ENCODE measurements at places on chromosomes 1 and 21.

GRCh38 chr1:46653405-46653958 is 14.7 kb downstream of the ATPAF1 start:
- peaks cover 2% of the 10 kb centered on the region for H3K4me1 ChIP-seq
- peaks cover 41% of the 10 kb centered on the region for H3K36me3 ChIP-seq
- DNase-seq: no peak
- no peaks in the 10 kb centered on the region for H3K27me3 ChIP-seq
- no peak overlapping the region for H3K27ac ChIP-seq
- no peak overlapping the region for H3K4me3 ChIP-seq

- H3K27me3 ChIP-seq: peaks cover 20% of the 10 kb centered on the region
- DNase-seq: no peak
- peaks cover 30% of the 10 kb centered on the region for H3K36me3 ChIP-seq
- H3K27ac ChIP-seq: no peak overlapping the region
These were observed 4.2 kb downstream of the MTMR11 start for GRCh38 chr1:149932474-149932873.

DNA sequence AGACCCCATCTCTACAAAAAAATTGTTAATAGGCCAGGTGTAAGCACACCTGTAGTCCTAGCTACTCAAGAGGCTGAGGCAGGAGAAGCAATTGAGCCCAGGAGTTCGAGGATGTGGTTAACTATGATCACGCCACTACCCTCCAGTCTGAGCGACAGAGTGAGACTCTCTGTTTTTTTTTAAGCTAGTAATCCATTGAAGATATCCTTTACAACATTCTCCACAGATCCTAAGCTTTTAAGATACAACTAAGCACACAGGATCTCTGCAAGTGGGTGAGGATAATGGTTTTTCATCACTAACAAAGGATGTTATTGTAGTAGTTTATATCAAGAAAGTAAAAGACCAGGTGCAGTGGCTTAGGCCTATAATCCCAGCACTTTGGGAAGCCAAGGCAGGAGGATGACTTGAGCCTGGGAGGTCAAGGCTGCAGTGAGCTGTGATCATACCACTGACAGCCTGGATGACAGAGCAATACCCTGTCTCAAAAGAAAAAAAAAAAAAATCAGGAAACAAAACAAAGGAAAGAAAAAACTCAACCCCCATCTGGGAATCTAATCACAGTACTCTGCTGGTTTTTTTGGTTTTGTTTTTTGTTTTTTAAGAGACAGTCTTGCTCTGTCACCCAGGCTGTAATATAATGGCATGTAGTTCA is 166.1 kb downstream of the RERE start:
- H3K4me3 ChIP-seq: no peak overlapping the region
- H3K27ac ChIP-seq: peak overlapping the region; percentile 52
- peaks cover 24% of the 10 kb centered on the region for H3K4me1 ChIP-seq
- peaks cover 9% of the 10 kb centered on the region for H3K36me3 ChIP-seq
- H3K27me3 ChIP-seq: no peaks in the 10 kb centered on the region
- no peak for DNase-seq

- H3K27ac ChIP-seq: no peak overlapping the region
- no peaks in the 10 kb centered on the region for H3K4me1 ChIP-seq
These were observed 343.0 kb downstream of the USP25 start for GRCh38 chr21:16072737-16073136.

- no peaks in the 10 kb centered on the region for H3K36me3 ChIP-seq
- peak; percentile 15 for DNase-seq
- peak overlapping the region; percentile 99 for H3K4me3 ChIP-seq
- H3K27me3 ChIP-seq: peaks cover 4% of the 10 kb centered on the region
- H3K27ac ChIP-seq: peak overlapping the region; percentile 50
These were observed 2.4 kb downstream of the PLPP3 start for GRCh38 chr1:56576880-56577405.

- no peaks in the 10 kb centered on the region for H3K4me1 ChIP-seq
- no peaks in the 10 kb centered on the region for H3K36me3 ChIP-seq
- no peak overlapping the region for H3K27ac ChIP-seq
- DNase-seq: no peak
These were observed 931 bp upstream of the MXRA8 start for GRCh38 chr1:1359308-1359663.

GRCh38 chr1:244163861-244164510 is 112.9 kb downstream of the ZBTB18 start:
- H3K27me3 ChIP-seq: peaks cover 5% of the 10 kb centered on the region
- no peaks in the 10 kb centered on the region for H3K36me3 ChIP-seq
- H3K27ac ChIP-seq: no peak overlapping the region
- no peak overlapping the region for H3K4me3 ChIP-seq

DNA sequence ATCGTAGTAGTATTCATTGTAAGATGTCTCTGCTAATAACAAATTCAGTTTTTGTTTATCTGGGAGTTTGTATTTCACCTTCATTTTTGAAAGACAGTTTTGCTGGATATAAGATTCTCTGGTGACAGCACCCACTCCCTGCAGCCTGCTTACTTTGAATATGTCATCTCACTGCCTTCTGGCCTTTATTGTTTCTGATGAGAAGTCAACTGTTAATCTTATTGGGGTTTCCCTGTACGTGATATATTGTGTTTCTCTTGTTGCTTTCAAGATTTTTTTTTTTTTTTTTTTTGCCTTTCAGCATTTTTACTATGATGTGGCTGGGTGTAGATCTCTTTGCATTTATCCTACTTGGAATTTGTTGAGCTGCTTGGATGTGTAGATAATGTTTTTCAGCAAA is 29.3 kb downstream of the MTF2 start:
- no peak overlapping the region for H3K27ac ChIP-seq
- peaks cover 25% of the 10 kb centered on the region for H3K36me3 ChIP-seq
- H3K4me1 ChIP-seq: peaks cover 5% of the 10 kb centered on the region
- DNase-seq: no peak
- no peak overlapping the region for H3K4me3 ChIP-seq

GRCh38 chr1:185693654-185694053 is 40.5 kb upstream of the HMCN1 start:
- H3K27ac ChIP-seq: peak overlapping the region; percentile 76
- peaks cover 2% of the 10 kb centered on the region for H3K27me3 ChIP-seq
- no peaks in the 10 kb centered on the region for H3K36me3 ChIP-seq

DNA sequence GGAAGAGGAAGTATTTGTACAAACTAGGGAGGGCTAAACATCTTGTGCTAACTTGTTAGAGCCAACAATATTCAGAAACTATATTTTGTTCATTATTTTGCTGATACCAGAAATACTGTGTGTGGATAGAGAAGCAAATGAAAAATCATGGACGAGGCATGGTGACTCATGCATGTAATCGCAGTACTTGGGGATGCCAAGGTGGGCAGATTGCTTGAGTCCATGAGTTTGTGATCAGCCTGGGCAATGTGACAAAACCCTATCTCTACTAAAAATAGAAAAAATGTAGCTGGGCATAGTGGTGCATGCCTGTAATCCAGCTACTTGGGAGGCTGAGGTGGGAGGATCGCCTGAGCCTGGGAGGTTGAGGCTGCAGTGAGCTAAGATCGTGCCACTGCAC is 13.4 kb downstream of the LRRC41 start:
- peaks cover 18% of the 10 kb centered on the region for H3K4me1 ChIP-seq
- no peaks in the 10 kb centered on the region for H3K27me3 ChIP-seq
- no peak for DNase-seq
- peaks cover 21% of the 10 kb centered on the region for H3K36me3 ChIP-seq

DNA sequence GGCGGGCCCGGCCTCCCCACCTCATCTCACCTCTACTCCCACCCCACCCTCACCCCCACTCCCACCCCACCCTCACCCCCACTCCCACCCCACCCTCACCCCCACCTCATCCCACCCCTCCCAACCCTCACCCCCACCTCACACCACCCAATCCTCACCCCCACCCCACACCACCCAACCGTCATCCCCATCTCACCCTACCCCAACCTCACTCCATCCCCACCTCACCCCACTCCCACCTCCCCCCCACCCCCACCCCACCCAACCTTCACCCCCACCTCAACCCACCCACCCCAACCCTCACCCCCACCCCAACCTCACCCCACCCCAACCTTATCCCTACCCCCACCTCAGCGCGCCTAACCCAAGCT is 13.4 kb downstream of the A3GALT2 start:
- peaks cover 10% of the 10 kb centered on the region for H3K27me3 ChIP-seq
- no peak for DNase-seq
- H3K4me3 ChIP-seq: no peak overlapping the region
- H3K36me3 ChIP-seq: peaks cover 4% of the 10 kb centered on the region
- no peak overlapping the region for H3K27ac ChIP-seq

DNA sequence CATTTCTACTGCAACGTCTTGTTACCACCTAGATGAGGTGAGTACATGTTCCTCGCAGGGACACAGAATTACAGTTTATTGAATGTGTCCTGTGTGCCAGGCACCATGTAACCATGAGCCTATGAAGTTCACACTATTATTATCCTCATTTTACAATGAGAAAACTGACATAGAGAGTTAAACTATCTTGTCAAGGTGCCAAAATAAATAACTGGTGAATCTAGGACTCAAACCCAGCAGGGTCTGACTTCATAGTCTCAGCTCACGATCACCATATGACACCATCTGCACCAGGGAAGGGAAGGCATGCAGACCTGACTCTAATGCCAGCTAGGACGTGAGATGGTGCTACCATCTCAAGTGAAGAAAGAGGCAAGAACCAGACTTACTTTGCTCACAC is 2.4 kb downstream of the SELE start:
- H3K27me3 ChIP-seq: no peaks in the 10 kb centered on the region
- DNase-seq: no peak
- peaks cover 9% of the 10 kb centered on the region for H3K4me1 ChIP-seq
- no peak overlapping the region for H3K27ac ChIP-seq

DNA sequence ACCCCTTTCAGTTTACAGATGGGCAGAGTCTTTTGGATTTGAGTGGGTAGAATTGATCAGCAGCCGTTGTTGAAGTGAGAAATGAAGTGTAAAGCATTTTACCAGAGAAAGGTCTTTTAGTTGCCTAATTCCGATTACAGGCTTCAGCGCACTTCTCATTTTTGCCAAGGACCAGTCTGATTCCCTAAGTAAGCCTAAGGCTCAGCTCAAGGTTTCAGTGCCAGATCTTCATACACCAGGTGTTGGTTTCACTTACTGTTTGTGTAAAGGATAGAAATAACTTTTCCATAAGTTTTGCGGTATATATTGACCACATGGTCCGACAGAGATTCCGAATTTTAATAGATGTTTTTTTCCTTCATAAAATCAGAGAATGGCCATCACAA is 83.9 kb upstream of the BMP8A start:
- peak overlapping the region; percentile 89 for H3K4me3 ChIP-seq
- H3K27me3 ChIP-seq: peaks cover 22% of the 10 kb centered on the region
- no peak for DNase-seq

DNA sequence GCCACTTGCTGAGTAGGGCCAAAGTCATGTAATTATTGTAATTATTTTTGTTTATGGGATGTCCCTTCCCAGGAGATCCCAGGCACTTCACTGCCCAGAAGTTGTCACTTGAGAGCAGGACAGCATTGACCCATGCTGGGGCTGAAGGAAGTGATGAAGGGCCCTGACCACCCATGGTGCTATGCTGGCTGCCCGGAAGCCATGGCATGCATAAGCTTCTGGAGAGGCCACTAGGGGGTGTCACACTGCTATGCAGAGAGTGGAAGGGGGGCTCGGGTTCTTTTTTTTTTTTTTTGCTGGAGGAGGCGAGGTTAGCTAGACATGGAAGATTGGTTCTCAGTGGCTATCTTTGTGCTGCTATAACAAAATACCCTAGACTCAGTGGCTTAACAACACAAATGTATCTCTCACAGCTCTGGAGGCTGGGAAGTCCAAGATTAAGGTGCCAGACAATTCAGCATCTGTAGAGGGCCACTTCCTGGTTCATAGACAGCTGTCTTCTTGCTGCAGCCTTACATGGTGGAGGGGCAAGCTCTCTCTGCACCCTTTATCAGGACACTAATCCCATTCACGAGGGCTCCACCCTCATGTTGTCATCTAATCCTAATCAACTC is 84.9 kb downstream of the CNIH3 start:
- DNase-seq: peak; percentile 14
- H3K4me3 ChIP-seq: no peak overlapping the region
- no peaks in the 10 kb centered on the region for H3K4me1 ChIP-seq
- peaks cover 8% of the 10 kb centered on the region for H3K27me3 ChIP-seq
- H3K27ac ChIP-seq: no peak overlapping the region

- peaks cover 16% of the 10 kb centered on the region for H3K36me3 ChIP-seq
- H3K4me3 ChIP-seq: no peak overlapping the region
- peaks cover 3% of the 10 kb centered on the region for H3K27me3 ChIP-seq
- no peak overlapping the region for H3K27ac ChIP-seq
- DNase-seq: no peak
- peaks cover 5% of the 10 kb centered on the region for H3K4me1 ChIP-seq
These were observed 6.6 kb upstream of the CD46 start for GRCh38 chr1:207745285-207745684.

DNA sequence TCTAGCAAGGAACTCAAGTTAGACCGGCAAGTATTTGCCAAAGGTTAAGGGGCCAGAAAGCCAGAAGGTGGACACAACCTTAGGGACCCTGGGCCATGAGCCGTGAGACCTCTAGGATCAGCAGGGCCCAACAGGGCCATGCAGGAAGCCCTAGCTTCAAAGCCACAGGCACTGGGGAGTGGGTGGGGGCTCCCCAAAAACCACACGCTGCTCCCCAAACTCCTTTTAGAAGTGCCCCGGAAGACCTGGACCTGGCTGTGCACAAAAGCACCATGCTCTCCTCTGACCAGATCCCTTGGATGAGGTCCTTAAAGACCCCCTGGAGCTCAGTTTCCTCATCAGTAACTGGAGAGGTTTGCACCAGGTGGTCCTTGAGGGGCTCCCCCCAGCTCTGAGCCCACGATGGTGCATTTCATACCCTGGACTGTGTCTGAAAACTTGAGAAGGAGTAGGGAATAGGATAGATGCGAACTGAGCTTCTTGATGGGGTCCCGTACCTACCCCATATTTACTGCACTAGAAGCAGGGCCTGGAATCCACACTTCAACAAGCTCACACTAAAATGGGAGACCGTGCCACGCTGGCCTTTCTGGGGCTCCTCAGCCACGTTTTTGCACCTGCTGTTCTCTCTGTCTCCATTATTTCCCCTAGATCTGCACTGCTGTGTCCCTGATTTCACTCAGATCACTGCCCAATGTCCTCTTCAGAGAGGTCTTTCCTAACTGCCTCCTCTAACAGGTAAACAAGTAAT is 40.6 kb upstream of the LBR start:
- H3K4me3 ChIP-seq: peak overlapping the region; percentile 39
- peaks cover 3% of the 10 kb centered on the region for H3K36me3 ChIP-seq
- no peak for DNase-seq
- no peak overlapping the region for H3K27ac ChIP-seq
- H3K27me3 ChIP-seq: peaks cover 3% of the 10 kb centered on the region

DNA sequence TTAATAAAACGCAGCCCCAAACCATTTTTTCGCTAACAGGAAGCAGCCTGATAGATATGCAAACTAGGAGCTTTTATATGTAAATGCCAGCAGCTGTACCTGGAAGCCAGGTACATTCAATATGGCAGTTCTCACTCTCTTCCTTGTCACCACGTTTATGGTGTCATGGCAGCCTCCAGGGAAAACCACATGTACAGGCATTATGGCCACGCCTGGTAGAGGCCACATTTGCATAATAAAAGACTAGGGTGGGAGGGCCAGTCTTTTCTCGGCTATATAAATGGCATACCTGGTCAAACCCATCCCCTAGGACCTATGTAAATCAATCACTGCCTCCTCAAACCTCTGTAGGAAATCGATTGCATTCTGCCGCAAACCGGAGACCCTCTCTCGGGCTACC is 247.5 kb downstream of the NEGR1 start:
- no peak overlapping the region for H3K4me3 ChIP-seq
- H3K36me3 ChIP-seq: no peaks in the 10 kb centered on the region
- DNase-seq: no peak
- H3K4me1 ChIP-seq: no peaks in the 10 kb centered on the region
